ENCODE measurements at places on chromosomes 6 and 20.
A peak's percentile ranks its signal among the peaks of the same experiment; 100 is the strongest.

DNA sequence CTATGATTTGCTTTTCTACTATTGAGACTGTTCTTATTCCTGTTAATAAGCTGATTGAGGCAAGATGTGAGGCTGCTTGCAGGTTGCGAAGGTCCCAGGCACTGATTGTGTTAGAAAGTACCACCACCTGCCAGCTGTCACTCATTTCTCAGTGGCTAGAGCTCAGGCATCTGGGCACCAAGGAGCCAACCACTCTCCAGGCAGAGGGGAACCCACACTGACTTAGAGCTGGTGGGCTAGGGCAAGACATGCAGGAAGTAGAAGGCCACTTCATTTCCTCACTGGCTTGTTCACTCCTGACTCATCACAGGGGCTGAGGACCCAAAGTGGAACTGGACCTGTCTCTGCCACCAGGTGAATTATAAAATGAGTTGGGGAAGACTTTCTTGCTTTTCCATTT, 7.8 kb upstream of the DLL1 start:
- DNase-seq, result no peak

DNA sequence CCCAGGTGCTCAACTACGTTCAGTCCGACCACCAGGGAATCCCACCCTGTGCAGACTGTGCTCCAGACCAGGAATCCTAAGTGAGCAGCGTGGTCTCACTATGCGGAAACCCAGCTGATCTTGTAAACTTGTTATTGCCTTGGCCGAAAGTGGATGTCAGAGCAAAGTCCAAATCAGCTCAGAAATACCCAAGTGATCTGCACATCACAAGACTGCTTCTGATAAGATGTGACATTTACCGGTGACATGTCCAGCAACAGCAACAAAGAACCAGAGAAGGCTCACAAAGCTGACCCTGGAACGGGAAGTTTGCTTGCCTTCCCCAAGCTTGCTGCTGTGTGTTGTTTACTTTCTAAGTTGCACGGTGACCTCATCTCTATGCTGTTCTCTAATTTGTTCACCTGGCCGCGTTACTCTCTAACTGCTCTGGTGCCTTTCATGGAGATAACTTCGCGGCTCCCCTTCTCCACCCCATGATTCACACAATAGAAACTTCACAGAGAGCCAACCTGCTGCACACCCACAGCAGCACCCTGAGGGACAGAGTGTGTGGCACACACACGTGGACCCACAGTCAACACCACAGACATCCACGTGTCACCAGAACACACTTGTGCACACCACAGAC, 1.7 kb downstream of the BNIP5 start:
- DNase-seq, result no peak

DNA sequence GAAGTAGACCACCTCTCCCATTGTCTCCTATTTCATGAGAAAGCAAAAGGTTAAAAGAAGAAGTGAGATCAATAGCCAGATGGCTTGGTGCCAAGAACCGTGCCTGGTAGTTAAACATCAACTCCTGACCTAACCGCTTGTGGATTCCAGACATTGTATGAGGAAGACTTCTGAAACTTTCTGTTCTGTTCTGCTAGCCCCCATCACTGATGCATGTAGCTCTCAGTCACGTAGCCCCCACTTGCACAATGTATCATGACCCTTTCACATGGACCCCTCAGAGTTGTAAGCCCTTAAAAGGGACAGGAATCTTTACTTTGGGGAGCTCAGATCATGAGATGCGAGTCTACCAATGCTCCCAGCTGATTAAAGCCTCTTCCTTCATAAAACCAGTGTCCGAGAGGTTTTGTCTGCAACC, 301.2 kb downstream of the RNGTT start:
- no peak for DNase-seq

- DNase-seq, result no peak
Measured at GRCh38 chr6:6588064-6588923, at the start of gene LY86. Gene LY86, plus strand, starts transcription at chr6:6588720. Its CDS starts 15 bp downstream, at chr6:6588735.

- no peak for DNase-seq
Measured at GRCh38 chr20:44690781-44691423, 24.3 kb upstream of the CCN5 start.

DNA sequence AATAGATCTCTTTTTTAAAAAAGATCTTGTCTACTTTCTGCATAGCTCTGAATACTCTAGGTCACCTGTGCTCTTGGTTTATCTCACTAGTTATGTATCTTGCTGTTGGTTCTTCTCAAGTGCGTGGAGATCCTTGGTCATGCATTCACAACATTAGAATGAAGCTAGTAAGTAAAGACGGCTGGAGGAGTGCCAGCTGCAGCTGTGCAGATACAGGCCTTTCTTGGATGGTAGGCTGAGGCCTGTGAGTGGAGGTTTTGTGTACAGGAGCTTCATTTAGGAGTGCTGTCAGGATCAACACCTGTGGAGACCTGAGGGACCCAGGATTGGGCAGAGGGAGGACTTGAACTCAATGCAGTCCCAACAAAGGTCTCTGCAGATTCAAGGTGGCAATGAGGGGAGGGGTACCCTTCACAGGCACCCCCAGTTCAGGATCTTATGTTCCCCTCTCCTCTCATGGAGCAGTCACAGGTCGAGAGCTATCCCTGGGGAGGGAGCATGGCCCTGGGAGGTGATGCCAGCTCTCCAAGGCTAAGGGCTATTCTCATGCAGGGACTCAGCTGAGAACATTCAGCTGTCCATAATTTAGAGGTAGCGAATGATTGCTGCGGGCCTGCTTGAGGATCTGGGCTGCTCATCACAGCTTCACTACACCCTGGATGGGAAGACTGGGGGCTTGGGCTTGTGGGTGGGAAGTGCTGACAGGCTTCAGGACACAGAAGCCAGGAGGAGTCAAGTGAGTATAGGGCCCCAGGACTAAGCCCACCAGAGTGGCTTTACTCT, 98.9 kb upstream of the ENPP5 start:
- DNase-seq, result no peak

GRCh38 chr6:165417278-165417865, 108.0 kb upstream of the C6orf118 start:
- no peak for DNase-seq

GRCh38 chr6:28478518-28478917, 35.2 kb upstream of the ZSCAN23 start:
- no peak for DNase-seq

DNA sequence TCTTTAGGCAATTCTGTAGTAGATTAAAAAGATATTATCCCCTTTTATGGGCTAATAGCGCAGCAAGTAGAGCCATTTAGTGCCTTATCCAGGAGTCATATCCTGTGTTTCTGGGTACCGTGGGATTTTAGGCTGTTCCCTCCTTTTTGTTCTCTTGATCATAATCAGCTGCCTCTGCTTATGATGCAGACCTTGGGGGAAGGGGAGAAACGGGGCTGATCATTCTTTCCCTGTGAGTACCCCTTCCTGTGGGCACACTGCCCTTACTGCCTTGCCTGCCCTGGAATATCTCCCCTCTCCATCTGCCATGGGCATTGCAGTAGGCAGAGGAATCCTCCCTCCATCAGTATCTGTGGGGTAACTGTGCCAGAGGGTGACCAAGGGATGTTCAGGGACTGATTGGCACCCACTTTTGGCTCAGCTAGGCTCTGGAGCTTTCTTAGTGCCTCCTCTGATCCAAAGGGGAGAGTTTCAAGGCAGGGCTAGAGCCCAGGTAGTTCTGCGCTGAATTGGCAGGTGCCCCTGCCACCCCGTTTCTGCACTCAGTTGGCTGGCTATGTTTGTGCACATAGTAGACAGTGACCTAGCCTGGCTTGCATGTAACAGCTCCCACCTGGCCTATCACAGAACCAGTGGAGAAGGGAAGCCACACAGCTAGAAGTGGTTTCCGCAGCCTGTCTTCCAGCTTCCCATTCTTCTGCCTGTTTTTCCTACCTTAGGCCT, 103.3 kb downstream of the FIG4 start:
- no peak for DNase-seq

DNA sequence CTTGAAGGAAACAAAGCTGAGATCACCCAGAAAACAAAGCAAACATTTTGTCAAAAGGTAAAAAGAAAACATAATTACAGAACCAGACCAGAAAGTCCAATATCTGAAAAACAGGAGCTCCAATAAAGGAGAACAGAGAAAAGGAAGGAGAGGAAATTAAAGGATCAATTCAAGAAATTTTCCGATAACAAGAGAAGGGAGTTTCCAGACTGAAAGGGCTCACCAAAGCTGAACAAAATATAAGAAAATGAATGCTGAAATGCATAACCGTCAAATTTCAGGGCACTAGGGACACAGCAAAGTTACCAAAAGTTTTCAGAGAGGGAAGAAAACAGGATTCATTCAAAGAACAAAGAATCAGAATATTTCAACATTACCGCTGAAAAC, 23.9 kb downstream of the ILRUN start:
- no peak for DNase-seq

DNA sequence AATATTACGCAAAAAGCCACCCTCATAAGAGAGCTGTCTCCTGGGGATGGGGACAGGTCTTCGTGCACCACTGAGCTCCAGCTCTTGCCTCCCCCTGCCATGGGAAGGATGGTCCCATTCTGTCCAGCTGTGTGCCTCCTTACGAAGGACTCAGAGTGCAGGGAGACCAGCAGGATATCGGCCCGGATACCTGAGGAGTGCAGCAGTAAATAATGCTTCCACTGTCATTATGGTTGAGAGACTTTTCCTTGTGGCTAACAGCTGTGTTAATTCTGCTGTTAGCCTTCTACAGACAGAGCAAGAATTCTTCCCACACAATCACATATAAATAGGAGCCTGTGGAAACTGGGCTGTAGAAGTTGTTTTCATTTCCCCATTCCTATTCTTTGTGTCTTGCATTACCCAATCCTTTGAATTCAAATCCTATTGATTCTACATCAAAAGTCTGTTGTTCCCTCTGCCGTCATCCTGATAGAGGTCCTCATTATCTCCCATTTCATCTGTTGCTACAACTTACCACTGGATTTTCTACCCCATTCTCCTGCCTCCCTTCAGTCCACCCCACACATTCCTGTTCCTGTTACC, 364.6 kb upstream of the SOX4 start:
- no peak for DNase-seq

- DNase-seq, result peak; percentile 36
Measured at GRCh38 chr20:4961746-4962145, 39.6 kb downstream of the SLC23A2 start.

DNA sequence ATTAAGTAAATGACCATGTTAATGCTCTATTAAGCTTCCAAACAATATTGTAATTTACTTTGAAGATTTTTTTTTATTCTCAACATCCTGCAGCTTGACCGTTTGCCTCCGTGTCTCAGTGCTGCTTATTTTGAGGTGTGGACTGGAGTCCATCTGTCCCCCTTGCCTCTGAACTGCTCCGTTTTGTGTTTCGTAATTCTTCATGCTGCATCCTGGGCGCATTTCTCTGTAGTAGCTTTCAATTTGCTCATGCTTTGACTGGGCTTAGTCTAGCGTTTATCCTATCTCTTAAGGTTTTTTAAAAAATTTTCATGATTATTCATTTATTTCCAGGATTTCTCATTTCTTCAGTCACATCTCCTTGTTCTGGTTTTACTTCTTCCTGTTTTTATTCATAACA, 37.8 kb downstream of the PTPN1 start:
- DNase-seq, result no peak

DNA sequence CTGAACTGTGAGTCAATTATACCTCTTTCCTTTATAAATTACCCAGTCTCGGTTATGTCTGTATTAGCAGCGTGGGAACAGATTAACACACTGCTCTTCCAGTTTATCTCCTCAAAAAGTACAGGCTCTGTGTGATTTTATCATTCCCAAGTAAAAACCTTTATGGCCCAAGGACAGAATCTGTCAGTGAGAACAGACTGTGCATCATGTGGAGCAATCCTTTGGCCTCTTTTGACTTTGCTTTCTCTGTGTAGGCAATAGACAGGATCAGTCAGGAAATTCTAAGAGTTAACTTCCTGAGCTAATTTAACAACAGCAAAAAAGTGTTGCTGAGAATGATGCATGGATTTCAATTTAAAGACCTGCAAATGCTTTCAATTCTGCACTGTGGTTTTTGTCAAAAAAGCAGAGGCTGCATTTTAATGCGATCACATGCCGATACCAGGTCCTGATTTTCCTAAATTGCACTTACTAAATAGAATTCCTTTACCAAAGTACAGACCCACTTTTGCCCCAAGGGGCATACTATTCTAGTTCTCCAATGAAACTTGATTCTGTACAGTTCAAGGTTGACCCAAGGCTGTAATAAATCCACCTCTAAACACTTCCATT, 246.7 kb upstream of the MARCKS start:
- DNase-seq, result no peak

DNA sequence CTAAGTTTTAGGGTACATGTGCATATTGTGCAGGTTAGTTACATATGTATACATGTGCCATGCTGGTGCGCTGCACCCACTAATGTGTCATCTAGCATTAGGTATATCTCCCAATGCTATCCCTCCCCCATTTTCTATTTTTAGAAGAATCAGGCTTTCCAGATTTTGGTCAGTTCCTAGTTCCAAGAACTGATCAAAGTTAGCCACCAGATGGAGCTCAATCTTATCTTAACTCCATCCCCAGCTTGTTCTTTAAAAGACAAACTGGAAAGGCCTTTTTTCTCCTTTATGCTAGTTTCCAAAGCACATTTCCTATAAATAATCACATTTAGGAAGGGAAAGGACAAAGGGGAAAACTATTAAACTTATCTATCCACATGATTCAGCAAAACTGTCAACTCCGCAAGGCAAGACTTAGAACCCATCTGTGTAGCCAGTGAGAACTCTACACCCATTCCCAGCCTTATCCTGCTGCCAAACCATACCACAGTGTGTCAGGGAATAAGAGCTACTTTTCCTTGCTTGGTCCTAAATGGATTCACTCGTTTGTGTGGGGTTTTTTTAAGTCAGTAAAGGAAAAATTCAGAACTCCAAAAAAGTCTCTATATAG, 22.8 kb upstream of the KHDC1 start:
- peak; percentile 13 for DNase-seq

DNA sequence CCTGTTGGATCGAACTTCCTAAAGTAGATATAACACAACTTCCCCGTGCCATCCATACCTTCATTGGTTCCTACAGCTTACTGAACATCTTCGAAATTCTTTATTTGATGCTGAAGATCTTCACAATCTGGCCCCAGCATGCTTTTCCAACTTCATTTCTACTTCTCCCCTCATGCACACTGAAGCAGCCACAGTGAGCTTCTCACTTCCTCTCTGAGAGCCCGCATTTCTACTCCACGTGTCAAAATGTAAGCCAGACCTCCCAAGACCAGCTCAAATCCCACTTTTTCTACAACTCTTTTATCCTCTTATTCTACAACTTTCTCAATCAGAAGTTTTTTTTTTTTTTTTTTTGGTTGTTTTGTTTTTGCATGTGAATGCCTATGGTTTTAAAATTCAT, 254.7 kb downstream of the GMPR start:
- DNase-seq, result no peak

DNA sequence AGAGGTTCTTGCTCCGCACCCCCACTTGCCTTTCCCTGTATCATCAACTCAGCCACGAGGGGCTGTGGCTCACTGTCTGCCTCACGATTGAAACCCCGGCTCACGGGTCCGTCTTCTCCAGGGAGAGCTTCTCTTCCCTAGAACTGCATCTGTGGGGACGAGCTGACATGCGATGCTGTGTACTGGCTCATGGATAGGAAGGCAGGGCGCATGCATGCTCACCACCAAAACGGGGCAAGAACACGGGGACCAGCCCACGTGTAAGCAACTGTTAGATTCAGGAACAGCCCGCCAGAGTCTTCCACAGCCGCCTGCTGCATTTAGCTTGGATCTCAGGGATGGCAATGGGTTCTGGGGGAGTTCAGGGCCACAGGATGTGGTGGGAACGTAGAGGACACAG, 275.9 kb upstream of the CDH4 start:
- no peak for DNase-seq

- DNase-seq, result no peak
Measured at GRCh38 chr6:105170059-105170458, 9.8 kb downstream of the POPDC3 start.

All from CD4-positive, alpha-beta memory T cell (primary cell).